PC-9 (cell line): ENCODE measurements at places on chromosomes 3 and 15. TPM values are rescaled to one million over a fixed set of nuclear protein-coding genes. Genes with fewer than 3 reads are reported as not detected.

DNA sequence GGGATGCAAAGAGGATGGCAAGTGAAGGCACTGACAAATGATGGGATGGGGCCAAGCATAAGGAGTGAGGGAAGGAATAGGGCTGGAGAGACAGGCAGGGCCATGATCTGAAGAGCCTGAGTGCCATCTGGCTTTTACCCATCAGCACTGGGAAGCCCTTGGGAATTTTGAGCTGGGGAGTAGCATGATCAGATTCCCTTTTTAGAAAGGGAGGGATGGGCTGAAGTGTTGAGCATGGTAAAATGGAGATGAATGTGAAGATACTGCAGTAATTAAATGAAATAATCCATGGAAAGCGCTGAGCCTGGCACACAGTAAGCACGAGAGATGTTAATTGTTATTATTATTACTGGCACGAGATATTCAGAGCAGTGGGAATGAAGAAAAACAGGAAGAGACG lies 9.9 kb downstream of the RBP1 start:
- DNase-seq, result no peak

The FSIP1 gene
- total RNA-seq, result 0.63 and 1.2 TPM in 2 replicates

The ZNF501 gene
- 2.6 and 3.9 TPM in 2 replicates for total RNA-seq

DNA sequence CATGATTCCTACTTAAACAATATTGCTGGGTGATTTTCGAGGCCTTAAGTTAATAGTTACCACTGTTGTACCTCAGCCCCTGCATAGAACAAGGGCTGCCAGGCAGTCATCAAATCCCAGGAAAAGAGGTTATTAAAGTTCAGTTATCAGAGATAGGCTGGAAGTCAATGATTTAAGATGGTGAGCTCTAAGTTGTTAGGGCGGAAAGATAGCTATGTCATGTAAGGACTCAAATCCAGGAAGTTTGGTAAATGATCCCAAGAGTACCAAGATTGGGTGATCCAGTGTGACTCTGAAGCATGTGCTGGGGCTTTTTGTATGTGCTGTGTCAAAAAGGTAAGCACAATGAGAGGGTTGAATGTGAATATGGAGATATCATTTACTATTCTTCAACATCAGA lies 287.9 kb downstream of the NLGN1 start:
- DNase-seq, result no peak

DNA sequence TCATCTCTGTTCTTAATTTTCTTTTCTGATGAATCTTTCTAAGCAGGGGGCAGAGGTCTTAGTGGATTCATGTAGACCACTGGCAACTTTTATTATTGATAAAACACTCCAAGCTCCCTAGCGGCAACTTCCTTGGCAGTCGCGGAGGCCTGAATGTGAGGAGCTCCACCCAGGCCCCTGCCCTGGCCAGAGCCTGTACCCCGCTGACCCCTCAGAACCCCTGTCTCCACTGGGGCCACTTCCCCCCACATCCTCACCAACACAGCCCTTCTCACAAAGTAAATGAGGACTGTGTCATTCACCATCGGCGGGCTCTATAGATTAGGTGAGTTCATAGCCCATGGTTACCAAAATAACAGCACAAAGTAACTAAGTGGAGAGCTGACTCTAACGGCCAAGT lies 111.6 kb downstream of the TPRA1 start:
- no peak for DNase-seq

GRCh38 chr3:178103140-178103539 lies 433.1 kb upstream of the KCNMB2 start:
- DNase-seq, result no peak

GRCh38 chr15:79339588-79340314 lies 28.8 kb downstream of the TMED3 start:
- no peak for DNase-seq

The CCDC32 gene
- 19.5 and 22.2 TPM in 2 replicates for total RNA-seq

- DNase-seq, result no peak
Measured at GRCh38 chr3:180705619-180706018, 26.3 kb upstream of the CCDC39 start.

DNA sequence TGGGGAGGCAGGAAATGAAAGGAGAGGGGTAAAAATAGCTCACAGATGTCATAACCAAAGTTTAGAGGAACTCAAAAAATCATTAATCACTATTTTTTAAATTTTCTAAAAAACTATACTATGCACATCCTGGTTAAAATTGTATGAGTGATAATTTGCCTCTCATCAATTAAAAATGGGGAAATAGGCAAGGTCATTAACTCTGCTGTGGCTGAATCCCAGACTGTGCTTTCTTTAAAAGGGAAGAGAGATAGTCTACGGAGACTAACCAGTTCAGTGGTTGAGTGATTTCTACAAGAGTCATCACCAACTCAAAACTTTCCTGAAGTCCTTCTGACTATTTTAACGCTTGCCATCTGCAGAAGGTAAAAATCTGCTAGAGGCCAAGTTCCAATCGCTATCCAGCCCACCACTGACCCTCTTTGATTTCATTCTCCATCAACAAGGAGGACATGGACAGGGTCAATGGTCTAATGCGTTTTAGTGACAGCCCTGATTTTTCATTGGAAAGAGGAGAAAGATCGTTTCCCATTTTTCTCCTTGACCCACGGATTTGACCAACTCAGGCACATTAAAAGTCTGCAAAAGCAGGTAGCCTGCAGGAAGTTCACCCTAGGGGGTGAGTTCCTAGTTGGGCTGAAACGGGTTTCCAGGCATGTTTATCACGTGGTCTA lies 850 bp downstream of the SUCLG2 start:
- DNase-seq, result no peak

- DNase-seq, result no peak
Measured at GRCh38 chr15:20340931-20341661, 200.5 kb downstream of the GOLGA6L6 start.

- DNase-seq, result no peak
Measured at GRCh38 chr15:82312586-82313349, 36.5 kb downstream of the GOLGA6L10 start.

GRCh38 chr3:80099559-80100066 lies 331.8 kb upstream of the ROBO1 start:
- no peak for DNase-seq
